ENCODE measurements at places on chromosomes 4 and X.

DNA sequence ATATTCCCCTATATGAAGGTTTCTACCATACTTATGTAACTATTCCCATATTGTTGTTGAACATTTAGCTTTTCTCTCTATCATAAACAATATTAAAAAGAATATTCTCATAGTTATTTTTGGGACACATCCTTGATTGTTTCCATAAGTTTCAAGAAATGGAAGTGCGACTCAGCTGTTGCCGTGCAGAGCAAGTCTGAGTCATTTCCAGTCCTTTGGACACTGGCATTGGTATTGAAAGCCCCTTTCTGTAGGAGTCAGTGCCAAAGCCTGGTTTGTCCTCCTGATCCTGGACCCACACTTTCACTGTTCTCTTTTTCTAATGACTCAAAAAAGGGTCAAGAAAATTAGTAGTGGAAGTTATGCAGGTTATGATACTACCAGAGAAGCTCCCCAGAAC lies 108.3 kb upstream of the DIAPH2 start:
- DNase-seq: no peak

- peak; percentile 22 for DNase-seq
Measured at GRCh38 chr4:77158487-77158861, 1.5 kb downstream of the CCNG2 start.

GRCh38 chrX:100674705-100675104 lies 30.7 kb downstream of the SRPX2 start:
- DNase-seq: no peak

GRCh38 chrX:119489212-119490074 lies 21.2 kb downstream of the SLC25A5 start:
- DNase-seq: no peak

DNA sequence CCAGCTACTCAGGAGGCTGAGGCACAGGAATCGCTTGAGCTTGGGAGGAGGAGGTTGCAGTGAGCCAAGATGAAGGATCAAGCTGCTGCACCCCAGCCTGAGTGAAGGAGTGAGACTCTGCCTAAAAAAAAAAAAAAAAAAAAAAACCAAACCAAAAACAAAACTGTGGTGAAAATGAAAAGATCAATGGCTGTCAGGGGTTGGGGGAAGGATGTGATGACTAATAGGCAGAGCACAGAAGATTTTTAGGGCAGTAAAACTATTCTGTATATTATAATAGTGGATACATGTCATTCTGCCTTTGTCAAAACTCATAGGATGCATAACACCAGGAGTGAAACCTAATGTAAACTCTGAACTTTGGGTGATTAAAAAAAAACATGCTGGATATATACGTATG lies 69.9 kb upstream of the ELOVL6 start:
- no peak for DNase-seq

DNA sequence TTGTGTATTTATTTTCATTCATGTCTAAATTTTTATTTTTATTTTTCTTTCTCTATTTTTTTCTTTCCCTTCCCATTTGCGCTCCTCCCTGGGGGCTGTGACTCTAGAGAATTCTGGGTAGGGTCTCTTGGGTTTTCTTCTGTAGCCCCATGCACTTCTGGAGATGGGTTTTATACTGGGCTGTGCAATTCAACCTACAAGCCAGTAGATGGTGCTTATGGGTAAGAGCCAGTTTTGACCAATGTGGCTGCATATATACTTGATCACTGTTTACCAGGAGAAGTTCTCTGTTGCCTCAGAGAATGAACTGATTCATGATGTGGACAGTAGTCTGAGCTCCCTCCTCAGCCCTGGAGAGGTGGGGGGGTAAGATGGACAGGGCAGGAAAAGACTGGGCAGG lies 614.6 kb downstream of the PCDH19 start:
- DNase-seq: no peak

DNA sequence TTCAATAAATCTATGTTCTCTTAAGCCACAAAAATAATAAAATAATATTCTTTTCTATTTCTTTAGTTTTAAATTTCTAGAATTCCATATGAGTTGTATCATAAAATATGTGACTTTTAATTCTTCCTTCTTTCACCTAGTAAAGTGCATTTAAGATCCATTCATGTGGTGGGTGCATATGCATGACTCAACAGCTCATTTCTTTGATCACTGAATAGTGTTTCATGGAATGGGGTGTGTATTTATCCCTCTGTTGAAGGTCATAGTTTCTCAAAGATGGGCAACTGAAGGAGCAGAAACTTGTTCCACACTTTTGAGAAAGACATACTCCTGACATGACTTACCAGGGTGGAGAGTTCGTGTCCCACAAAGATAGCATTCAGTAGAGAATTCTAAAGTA lies 1230.3 kb upstream of the AGA start:
- DNase-seq: no peak

DNA sequence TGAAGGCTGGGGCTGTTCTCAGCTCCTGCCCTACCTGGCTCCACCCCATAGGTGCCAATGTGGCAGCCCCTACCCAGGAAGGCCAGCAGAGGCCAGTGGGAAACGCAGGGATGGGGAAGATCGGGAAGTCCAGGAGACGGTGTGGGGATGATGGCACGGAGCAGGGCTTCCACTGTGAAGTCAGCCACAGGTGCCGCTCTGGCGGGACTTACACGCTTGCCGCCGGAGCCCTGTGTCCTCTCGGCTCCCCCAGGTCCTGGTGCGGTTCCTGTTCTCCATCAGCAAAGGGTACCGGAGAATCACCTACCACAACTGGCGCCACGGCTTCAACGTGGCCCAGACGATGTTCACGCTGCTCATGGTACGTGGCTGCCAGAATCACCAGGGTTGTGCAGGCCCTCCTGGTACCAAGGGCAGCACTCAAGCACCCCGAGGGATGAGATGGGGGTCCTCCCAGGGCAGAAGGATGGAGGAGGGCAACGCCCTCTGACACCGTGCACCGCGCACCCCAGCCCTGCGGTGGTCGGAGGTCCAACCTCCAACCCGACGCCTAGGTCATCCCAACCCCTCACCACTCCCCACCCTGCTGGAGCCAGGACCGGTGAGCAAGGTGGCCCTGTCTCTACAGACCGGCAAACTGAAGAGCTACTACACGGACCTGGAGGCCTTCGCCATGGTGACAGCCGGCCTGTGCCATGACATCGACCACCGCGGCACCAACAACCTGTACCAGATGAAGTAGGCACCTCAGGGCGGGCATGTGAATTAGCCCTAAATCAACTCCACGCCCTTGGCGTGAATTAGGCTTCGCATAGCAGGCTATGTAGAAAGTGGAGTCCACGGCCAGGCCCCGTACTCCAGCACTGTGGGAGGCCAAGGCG lies 12.0 kb downstream of the ATP5ME start:
- DNase-seq: no peak

GRCh38 chr4:16009153-16009552 lies 46.2 kb upstream of the FGFBP2 start:
- no peak for DNase-seq

DNA sequence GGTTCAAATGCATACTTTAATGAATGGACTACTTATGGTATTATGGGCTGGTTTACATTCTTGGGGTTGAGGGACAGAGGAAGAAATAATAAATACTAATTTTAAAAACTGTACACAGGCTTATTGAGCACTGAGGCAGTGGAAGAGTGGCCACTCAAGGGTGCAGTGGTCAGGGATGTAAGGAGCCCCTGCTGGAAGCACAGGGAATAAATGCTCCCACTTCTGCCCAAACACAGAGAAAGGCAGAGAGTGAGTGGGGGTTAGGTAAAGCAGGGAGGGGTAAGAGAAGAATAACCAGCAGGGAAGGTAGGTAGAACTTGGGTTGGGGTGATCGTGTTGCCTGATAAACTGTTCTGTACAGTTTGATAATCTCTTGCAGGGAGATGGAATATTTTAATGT lies 60.0 kb downstream of the GAB1 start:
- no peak for DNase-seq

- no peak for DNase-seq
Measured at GRCh38 chr4:156933633-156934258, 37.9 kb downstream of the PDGFC start.

- no peak for DNase-seq
Measured at GRCh38 chr4:102623622-102624021, 122.5 kb downstream of the NFKB1 start.

DNA sequence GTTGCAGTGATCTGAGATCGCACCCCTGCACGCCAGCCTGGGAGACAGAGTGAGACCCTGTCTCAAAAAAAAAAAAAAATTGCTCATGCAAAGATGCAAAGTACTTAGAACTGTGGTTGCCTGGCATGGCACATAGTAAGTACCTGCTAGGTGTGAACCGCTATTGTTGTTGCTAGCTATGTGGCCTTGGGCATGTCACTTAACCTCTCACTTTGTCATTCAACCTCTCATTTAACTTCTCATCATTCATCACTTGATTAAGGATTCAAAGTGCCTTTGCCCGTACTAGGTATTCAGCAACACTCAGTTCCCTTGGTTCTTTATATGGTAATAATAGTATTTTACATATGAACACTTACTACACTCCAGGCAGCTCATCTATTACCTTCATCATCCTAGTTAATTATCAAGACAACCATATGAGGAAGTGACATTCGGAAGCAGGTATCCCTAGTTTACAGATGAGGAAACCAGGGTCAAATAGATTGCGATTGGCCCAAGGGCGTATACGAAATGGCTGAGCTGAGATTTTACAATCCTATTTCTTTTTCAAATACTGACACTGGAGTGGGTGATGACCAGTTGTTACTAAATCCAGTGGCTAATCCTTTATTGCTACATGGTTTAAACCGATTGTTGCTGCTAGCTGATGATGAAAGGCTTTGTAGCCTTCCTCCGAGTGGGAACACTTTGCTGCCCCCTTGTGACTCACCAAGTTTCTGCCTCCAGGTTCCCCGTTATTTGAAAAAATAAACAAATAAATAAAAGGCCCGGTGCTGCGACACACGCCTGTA lies 28.8 kb upstream of the SOWAHD start:
- DNase-seq: peak; percentile 14

- no peak for DNase-seq
Measured at GRCh38 chrX:11998944-11999343, 139.3 kb upstream of the FRMPD4 start.

DNA sequence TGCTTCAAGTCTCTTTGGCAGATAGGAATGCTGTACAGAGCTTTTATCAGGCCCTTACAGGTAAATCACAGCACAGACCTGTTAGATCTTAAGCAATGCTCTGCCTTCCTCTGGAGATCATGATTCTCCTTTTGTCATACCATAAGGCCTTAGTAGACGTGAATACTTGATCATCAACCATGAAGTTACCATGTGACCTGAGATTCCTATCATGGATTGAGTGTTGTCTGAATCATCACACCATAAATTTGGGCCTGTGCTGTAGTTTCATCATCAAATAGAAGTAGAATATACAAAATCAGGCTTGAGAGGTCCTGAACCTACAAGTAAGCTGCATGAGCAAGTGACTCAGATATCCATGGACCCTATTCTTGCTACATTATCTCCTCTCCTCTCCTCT lies 466.8 kb upstream of the INTU start:
- no peak for DNase-seq

DNA sequence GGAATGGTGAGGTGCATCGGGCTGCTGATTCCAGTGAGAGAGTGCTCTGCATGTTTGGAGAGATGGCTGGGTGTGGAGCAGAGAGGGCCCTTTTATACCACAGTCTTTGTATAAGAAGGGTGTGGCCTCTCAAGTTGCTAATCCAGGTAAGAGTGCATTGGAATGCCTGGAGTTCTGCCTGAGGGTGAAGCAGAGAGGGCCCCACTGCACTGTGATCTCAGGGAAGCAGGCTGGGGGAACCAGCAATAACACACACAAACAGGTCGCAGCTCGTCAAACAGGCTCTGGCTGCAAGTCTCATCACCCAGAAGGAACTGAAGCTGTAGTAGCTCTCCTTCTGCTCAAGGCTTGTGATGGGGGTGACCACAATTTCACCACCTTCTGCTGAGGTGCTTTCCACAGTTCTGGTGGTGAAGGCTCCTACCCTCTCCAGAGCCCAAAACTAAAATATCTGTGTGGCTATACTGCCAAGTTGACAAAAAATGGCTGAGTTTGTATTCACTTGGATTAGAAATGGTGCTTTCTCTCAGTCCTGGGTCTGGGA lies 687.4 kb upstream of the HS3ST1 start:
- DNase-seq: no peak

- no peak for DNase-seq
Measured at GRCh38 chr4:94420356-94420755, 31.4 kb upstream of the PDLIM5 start.

DNA sequence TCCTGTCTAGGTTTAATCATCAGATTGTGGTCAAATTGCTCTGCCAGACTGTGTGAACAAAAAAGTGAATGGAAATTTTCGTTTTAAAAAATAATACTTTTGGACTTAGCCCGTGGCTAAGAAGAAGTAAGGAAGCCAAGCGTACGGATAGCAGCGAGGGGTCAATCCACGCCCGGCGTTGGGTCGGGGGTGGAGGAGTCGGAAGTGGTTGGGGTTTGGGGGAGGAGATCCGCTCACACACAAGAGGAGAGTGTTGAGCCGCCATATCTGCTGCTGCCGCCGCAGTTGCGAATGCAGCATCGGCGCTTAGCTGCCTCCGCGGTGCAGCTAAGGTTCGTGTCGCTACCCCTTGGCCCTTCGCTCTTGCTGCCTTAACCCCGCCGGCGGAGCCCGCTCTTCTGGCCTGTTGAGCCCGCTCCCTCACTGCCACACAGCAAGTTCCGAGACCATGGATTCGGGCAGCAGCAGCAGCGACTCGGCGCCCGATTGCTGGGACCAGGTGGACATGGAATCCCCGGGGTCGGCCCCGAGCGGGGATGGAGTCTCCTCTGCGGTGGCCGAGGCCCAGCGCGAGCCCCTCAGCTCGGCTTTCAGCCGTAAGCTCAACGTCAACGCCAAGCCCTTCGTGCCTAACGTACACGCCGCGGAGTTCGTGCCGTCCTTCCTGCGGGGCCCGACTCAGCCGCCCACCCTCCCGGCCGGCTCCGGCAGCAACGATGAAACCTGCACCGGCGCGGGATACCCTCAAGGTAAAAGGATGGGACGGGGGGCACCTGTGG lies at the start of gene GSPT2:
TSS of gene GSPT2 (plus strand) at position 264 of the 779 bp plus-strand sequence. CDS start at position 449, 185 bp downstream.
- peak; percentile 30 for DNase-seq

DNA sequence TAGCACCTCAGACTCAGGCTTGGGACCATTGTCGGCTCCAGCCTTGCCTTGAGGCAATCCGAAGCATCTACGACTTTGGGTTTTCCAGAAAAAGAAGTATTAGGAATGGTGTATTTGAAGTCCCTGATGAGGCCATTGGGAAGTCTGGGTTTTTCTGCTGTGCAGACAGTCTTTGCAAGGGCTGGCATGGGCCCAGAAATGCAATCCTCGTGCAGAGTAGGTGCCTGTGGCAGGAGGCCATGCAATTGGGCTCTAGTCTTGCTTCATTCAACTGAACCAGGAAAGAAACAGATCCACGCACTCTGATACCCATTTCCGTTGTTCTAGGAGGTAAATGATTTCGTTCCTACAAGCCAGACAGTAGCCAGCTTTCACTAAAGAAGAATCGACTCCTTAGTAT lies 12.4 kb downstream of the ZFP92 start:
- no peak for DNase-seq

DNA sequence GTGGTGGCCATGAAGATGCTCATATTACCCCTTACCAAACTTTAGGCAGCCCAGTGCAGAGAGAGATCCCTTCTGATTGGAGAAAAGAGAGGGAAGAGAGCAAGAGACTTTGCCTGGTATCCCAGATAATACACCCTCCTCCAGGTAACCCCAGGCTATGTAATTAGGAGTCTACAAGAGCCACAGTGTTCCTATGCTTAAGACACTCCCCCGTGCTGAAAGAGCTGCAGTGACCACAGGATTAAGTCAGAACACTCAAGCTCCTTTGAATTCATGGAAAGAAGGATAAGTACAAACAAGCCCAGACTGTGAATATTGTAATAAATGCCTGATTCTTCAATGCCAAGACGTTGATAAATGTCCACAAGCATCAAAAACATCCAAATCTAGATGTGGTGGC lies 41.4 kb downstream of the PABPC4L start:
- no peak for DNase-seq

All from tibial nerve (tissue), 4 donors.